ENCODE measurements at places on chromosomes 7 and 10.

DNA sequence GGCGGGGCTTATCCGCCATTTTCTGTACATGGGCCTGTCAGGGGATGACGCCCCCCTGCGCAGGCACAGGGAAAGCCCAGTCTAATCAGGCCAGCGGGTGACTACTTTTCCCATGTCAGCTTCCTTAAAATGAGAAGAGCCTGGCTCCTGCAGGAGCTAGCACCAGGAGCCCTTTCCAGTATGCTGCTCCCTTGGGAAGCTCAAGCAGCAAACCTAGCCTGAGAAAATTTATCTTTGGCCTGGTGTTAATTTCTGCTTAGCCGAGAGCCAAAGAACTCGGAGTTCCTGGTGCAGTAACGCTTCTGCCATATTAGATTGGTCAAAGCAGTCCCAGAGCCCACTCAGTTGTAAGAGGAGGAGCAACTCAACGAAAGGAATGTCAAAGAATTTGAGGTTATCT is 239.0 kb upstream of the PHYHIPL start:
- no peak for DNase-seq
- H3K36me3 ChIP-seq = no peaks in the 10 kb centered on the region
- no peak overlapping the region for H3K27ac ChIP-seq
- H3K4me3 ChIP-seq = no peak overlapping the region

- H3K27me3 ChIP-seq = no peaks in the 10 kb centered on the region
- no peak overlapping the region for H3K4me3 ChIP-seq
- H3K27ac ChIP-seq = no peak overlapping the region
- H3K36me3 ChIP-seq = no peaks in the 10 kb centered on the region
- DNase-seq = no peak
Observed at GRCh38 chr10:79090134-79090803, 21.5 kb downstream of the ZMIZ1 start.

DNA sequence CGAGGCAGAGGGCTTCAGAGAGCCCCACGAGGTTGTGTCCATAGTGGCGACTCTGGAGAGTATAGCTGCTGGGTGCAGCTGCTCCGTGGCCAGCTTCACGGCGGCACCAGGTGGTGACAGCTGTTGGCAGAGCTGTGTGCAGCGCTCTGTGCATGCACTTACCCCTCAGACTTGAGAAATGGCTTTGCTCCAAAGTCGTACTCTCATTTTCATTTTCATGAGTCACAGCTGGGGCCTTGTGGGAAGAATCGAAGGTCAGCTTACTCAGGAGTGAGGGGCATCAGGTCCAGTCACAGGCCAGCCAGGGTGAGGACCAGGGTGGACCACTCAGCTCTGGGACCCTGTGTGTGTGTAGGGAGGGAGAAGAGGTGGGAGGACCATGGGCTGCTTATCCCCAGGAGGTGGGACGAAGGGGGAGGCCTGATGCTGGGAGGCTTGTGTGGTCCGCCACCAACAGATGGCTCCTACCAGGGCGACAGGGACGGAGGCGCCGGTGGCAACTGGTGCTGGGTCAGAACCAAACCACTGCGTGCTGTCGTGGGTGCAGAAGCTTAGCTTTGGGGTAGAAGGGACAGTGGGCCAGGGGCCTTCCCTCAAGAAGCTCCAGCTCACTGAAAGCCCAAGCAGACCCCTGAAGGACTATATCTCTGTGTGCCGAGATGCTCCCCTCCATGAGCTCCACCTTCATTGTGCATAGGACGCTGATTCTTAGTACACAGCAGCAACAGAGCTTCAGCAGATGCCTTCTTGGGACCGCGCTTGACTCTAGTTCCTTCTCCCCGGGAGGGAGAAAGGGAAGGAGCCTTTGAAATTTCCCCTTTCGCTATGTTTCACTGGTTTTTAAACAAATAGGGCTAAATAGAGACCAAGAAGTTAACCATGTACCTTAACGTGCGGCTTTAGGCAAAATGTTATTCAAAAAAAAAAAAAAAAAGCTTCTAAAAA is 225.0 kb downstream of the CELF2 start:
- no peaks in the 10 kb centered on the region for H3K4me1 ChIP-seq
- H3K4me3 ChIP-seq = no peak overlapping the region
- no peaks in the 10 kb centered on the region for H3K36me3 ChIP-seq
- no peak overlapping the region for H3K27ac ChIP-seq
- DNase-seq = no peak

DNA sequence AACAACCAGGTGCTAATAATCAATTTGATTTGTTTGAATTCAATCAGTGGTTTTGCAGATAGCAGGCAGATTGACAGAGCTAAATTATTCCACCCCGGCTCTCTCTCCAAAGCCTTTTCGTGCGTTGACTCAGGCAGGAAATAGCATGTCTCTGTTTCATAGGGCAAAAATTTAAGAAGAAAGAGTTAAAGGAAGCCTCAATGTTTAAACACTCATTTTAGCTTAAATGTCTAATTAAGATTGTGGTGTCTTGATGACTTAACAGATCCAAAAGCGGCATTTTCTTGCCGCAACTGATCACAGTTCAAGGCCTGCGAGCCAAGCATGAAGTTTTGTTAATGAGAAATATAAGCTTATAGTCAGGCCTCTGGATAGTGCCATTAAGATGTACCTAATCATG is 1051.1 kb upstream of the AUTS2 start:
- H3K4me3 ChIP-seq = no peak overlapping the region
- no peak for DNase-seq
- H3K27me3 ChIP-seq = peaks cover 7% of the 10 kb centered on the region

DNA sequence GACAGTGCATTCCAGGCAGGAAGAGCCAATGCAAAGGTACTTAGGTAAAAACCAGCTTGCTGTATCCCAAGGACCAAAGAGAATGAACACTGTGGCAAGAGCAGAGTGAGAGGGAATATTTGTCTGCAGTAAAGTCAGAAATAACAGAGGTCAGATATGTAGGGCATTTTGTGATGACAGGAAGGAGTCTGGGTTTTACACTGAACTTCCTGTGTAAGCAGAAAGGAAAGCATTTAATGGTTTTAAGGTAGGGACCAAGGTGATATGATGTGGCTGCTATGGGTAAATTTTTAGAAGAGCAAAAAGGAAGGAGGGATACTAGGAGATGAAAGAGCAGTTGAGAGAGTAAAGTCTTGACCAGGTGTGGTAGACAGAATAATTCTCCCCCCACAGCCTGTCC is 10.1 kb downstream of the ABCB1 start:
- no peak overlapping the region for H3K27ac ChIP-seq
- no peaks in the 10 kb centered on the region for H3K36me3 ChIP-seq
- no peaks in the 10 kb centered on the region for H3K4me1 ChIP-seq

DNA sequence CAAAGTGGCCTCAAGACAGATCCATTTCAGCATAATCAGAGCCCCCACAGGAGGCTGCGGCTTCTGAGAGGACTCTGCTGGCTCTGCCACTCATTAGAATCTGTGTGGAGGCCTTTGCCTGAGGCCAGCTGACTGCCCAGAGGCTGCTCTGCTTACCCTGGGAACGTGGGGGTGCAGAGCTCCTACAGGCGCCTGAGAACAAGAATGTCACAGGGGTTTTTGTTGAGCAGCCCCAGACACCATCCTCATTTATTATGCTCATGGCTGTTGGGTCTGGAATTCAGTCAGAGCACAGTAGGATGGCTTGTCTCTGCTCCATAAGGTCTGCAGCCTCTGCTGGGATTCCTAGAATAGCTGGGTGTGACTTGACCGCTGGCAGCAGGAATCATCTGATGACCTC is 101.8 kb upstream of the GDF10 start:
- H3K4me3 ChIP-seq = no peak overlapping the region
- H3K27ac ChIP-seq = no peak overlapping the region
- H3K36me3 ChIP-seq = no peaks in the 10 kb centered on the region
- H3K4me1 ChIP-seq = no peaks in the 10 kb centered on the region

DNA sequence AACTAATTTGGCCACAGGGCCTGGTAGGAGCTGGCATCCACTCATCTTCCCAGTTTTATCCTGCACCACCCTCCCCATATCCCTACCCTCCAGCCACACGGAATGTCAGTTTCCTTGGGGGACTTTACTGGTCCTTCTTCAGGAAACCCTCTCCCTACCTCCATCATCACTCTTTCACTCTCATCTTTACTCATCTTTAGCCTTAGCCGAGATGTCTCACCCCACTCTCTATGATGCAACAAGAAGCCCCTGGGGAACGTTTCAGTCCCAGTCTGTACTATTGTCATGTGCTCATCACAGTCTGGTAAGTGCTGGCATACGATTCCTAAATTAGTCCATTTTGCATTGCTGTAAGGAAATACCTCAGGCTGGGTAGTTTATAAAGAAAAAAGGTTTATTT is 34.9 kb upstream of the TMEM248 start:
- no peak overlapping the region for H3K27ac ChIP-seq
- no peak for DNase-seq
- no peaks in the 10 kb centered on the region for H3K4me1 ChIP-seq
- no peaks in the 10 kb centered on the region for H3K27me3 ChIP-seq
- peaks cover 1% of the 10 kb centered on the region for H3K36me3 ChIP-seq

- no peaks in the 10 kb centered on the region for H3K36me3 ChIP-seq
- H3K27me3 ChIP-seq = peaks cover 9% of the 10 kb centered on the region
- H3K4me1 ChIP-seq = no peaks in the 10 kb centered on the region
- H3K27ac ChIP-seq = no peak overlapping the region
- no peak for DNase-seq
- H3K4me3 ChIP-seq = no peak overlapping the region
Observed at GRCh38 chr7:45239486-45239885, 81.9 kb downstream of the RAMP3 start.

- peaks cover 6% of the 10 kb centered on the region for H3K36me3 ChIP-seq
- peak overlapping the region; percentile 52 for H3K27ac ChIP-seq
- peaks cover 33% of the 10 kb centered on the region for H3K4me1 ChIP-seq
- peaks cover 72% of the 10 kb centered on the region for H3K27me3 ChIP-seq
- peak overlapping the region; percentile 85 for H3K4me3 ChIP-seq
- DNase-seq = no peak
Observed at GRCh38 chr10:23193435-23194074, 1.4 kb downstream of the PTF1A start.

DNA sequence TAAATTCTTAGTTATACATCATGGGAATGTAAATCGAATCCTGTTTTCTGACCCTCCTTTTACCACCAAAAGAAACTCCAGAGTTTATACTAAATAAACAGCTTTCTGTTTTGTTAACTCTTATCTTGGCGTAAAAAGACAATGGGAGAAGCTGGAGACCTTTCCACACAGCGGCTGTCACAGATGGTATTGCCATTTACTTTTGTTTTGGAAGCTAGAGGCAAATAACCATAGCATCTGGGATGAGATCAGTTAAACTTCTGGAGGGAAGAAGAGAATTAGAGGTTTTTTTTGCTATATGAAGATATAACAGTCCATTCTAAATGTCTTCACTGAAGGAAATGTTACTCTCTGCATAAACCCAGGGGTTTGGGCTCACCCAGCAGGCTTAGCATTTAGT is 258.9 kb downstream of the REEP3 start:
- H3K27me3 ChIP-seq = no peaks in the 10 kb centered on the region
- H3K4me3 ChIP-seq = no peak overlapping the region
- H3K4me1 ChIP-seq = peaks cover 4% of the 10 kb centered on the region

DNA sequence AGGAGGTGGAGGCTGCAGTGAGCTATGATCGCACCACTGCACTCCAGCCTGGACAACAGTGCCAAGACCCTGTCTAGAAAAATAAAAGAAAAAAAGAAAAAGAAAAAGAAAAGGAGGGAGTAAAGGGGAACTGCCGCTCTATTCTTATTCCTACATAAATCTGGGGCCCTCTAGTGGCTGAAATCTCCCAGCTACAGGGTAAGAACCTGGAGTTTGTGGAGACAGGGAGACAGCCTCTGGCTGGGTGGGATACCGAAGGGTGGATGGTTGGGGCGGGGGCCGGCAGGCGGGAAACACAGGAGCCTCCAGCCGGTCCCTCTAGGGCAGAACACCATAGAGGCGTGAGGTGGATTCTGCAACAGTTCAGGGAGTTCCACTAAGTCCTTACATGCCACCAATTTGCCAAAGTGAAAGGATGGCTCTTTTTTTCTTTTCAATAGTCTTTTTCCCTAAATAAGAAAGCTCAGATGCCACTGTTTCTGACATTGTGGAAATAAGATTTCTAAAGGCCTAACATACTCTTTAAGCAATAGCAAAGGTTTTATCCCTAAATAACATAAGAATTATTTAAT is 117.3 kb downstream of the SVIL start:
- no peak overlapping the region for H3K4me3 ChIP-seq
- H3K4me1 ChIP-seq = peaks cover 6% of the 10 kb centered on the region
- H3K27ac ChIP-seq = no peak overlapping the region
- no peaks in the 10 kb centered on the region for H3K27me3 ChIP-seq
- no peak for DNase-seq

Data from progenitor cell of endocrine pancreas (in vitro differentiated cells).